ENCODE measurements at places on chromosomes 3 and 15.
A peak's percentile ranks its signal among the peaks of the same experiment; 100 is the strongest.

DNA sequence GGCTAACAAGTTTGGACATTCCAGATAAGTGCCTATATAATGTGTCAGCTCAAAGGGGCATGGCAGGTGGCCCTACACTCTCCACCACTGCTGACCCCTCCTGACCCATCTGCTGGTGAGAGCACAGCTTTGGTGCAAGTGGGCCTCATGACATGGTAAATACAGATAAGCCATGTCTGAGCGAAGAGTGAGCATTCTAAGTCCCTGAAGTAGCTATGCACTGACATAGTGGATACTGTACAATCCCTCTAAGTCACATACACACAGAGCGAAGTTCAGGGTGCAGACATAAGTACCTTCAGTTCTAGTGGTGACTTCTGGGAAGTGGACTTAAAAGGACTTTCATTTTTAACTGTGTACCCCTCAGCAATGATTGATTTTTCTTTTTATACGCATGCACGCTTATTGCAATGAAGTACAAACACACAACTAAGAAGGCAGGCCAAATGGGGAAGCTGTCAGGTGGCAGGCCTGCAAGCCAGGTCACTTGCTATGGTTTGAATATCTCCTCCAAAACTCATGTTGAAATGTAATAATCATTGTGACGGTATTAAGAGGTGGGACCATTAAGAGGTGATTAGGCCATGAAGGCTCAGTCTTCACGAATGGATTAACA, 41.5 kb downstream of the TBC1D2B start:
- no peak for DNase-seq

DNA sequence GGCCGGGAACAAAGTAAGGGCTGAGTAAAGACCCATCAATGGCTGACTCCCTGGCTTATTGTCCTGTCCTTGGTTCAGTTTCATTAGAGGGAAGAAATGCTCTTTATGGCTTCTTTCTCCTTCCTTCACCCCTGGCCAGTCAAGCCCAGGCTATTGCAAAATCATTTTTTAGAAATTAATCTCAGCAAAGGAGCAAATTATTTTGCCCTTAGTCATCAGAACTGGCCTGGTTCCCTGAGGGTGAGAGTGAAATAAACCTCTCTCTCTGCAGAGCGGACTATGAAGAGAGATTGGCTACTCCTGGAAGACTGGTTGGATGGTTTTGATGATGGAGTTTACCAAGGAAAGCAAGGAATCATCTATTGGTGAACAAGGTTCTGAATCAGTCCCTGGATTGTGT, 52.7 kb upstream of the OXTR start:
- peak; percentile 22 for DNase-seq

DNA sequence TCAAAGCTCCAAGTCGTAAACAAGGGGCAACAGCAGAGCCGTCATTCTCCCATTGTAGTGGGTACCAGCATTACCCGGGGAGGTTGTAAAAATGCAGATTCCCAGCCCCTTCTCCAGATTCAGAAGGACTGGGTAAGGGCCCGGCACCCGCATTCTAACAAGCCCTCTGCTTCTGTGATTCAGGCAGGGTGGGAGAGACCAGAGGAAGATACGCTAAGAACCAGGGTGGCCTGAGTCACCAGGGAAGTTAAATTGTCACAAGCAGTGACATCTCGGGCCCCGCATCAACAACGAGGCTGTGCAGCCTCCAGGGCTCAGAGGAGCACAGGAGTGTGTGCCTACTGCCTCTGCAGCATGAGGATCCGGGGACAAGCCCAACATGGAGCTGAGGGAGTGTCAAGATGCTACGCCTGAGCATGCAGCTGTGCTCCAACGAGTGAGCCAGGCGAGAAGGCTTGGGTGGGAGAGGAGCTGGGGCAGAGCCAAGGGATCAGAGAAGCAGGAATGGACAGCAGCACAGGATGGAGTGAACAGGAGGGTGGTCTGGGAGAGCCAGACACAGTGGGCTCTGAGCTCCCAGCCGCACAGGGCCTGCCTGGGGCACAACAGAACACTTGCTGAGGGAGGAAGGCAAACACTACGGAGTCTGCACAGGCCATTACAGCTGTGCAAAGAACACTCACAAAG, 68.5 kb downstream of the CPN2 start:
- no peak for DNase-seq

DNA sequence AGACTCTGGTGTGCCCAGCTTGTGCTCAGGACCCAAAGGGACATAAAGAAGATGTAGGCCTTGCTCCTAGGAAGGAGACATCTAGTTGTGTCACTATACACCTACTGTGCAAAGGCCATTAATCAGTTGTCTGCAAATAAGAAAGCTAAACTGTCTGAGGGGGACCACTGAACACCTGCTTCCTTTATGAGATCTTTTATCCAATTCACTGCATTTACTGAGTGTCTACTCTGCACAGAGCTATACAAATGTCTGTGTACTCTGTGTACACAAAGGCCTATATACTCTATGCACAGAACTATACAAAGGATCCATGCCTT, 124.8 kb downstream of the CTNNB1 start:
- DNase-seq = no peak

- DNase-seq = peak; percentile 47
These were observed 164.0 kb downstream of the MINAR1 start for GRCh38 chr15:79595995-79596622.

DNA sequence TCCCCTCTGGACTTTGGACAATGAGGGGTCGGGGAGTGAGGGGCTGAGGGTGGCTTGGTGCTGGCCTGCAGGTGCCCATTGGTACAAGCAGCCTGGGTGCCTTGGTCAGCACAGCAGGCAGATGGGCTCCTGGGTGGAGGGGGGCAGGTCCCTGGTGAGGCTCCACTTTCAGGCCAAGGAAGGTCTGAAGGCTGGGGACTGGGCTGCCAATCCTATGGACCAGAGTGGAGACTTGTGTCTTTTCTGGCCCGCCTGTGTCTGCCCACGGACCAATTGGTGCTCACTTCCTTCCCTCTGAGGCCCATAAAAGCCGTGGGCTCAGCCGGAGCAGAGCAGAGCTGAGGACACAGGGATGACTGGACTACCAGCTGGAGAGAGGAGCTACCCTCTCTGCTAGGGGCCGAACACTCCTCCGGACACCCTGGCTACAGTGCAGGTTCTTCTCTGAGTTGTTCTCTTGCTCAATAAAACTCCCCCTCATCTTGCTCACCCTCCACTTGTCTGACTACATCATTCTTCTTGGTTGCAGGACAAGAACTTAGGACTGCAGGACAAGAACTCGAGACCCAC, 31.9 kb upstream of the IREB2 start:
- no peak for DNase-seq

DNA sequence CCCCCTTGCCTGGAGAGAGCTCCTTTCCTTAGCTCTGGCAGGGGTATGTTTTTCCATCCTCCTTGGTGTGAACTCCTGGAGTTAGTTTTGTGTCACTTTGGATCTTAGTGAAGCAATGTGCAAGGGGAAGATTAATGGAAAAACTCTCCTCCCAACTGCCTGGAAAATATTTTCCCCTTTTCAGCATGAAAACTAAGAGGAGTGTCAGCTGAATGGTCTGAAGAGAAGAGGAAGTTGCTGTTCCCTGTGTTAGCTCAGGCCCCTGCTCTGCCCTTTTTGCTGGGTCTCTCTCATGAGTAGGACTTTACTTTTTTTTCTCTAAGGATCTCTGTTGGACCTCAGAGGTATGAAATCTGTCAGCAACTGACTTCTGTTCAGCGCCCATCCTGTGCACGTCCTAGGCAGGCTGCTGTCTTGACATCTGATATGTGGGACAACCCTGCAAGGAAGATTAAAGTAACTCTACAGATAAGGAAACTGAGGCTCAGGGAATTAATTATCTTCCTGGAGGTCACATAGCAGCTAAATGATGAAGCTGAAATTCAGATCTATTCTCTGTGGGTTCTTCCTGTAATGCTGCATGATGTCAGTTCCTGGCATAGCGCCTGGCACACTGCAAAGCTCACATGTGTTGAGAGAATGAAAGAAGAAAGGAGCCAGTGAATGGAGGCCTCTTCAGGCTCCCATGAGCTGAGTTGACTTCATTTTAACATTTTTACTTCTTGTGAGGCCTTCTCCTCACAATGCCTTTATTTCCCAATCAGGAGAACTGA, 109.7 kb upstream of the GALNT15 start:
- DNase-seq = peak; percentile 91

DNA sequence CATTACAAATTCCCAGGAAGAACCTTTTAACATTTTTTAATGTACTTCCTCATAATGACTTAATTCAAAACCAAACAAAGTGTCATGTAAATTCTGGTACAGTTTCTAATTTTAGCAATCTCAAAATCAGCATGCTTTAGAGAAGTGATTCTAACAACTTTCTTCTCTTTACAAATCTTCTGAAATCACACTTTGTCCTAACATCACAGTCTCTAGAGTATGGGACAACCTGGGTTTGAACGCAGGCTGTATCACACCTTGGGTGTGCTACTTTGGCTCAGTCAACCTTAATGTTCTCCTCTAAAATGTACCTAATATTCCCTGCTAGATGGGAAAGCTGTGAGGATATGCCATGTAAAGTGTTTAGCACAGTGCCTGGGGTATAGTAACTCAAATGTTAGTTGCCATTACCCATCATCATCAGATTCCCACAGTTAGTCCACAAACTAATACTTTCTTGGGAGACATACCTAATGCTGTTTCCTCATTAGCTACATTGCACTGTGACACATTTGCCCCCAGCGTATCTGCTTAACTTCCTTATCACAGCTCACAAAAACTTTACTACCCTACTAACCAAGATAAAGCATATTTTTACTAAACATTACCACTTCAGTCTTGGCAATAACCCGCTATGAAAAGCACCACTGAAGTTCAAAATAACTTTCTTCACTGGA, 3.1 kb downstream of the TSPAN3 start:
- no peak for DNase-seq

DNA sequence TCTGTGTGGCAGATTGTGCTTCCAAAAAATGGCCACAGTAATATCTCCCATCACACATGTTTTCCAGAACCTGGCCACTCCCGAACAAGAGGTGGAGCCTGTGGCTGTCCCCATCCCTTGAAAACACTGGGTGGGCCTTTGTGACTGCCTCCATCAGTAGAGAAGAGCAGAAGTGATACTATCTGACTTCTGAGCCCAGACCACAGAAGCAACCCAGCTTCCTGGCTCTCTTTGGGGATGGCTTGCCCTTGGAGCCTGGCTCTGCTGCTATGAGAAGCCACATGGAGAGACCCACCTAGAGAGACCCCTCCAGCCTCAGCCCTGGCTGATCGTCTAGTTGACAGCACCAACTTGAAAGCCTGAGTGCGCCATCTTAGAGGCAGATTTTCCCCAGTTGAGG, 39.8 kb upstream of the CMTM8 start:
- DNase-seq = no peak

GRCh38 chr15:89912145-89912673, 543 bp downstream of the ARPIN start:
- no peak for DNase-seq

DNA sequence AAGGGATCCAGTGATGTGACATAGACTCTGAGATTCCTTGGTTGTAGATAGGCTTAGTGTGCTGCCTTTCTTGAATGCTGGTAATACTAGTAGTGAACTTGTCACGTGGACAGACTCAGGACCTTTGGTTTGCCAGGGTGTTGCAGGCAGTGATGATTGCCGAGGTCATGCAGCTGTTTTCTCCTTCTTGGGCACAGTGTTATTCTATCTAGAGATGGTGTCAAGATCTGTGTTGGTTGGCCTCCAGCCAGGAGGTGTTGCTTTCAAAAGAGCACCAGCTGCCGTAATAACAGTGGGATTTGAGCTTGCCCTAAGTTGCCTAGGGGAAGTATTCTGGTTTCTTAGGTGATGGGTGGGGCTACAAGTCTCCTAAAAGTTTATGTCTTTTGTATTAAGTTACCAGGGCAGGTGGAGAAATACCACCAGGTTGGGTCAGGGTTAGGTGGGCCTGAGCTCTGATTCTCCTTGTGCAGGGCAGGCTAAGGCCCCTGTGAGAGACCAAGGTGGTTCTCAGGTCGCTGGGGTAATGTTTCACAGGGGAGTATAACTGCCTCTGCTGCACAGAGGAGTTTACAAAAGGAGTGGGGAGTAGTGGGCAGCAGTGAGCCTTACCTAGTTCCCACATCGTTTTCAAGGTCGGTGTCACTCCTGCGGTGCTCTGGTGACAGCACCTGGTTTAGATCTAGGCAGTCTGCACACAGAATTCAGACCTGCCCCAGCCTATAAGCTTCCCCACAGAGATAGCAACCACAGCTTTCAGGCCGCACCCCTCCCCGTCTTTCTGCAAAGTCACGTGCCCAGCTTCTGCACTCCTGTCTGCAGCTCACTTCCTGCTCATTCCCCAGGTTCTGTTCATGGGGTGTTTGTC, 350.3 kb downstream of the DOCK3 start:
- no peak for DNase-seq

DNA sequence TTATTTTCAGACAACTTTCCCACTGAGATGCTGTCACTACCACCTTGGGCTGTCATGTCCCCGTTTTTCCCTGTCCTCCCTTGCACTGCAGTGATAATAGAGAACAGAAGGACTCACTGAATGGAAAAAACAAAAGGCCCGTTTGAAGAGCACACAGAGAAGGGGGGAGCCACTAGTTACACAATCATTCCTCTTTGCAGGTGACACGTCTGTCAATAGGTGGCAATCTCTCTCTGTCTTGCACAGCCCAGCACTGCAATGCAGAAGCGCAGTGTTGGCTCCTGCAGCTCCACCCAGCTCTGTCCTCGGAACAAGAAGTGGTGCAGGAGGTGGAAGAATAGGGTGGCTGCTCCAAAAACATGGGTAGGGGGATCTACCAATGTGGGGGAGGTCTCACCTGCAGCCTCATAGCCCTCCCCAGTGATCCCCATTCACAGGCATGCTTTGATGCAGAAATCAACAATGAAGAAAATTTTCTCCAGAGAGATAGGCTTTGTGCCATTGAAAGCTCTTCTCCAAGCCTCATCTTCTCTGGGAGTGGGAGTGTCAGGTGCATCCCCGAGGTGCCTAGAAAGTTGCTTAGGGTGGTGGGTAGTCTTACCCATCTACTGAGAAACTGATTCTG, 31.8 kb downstream of the FSTL1 start:
- no peak for DNase-seq

DNA sequence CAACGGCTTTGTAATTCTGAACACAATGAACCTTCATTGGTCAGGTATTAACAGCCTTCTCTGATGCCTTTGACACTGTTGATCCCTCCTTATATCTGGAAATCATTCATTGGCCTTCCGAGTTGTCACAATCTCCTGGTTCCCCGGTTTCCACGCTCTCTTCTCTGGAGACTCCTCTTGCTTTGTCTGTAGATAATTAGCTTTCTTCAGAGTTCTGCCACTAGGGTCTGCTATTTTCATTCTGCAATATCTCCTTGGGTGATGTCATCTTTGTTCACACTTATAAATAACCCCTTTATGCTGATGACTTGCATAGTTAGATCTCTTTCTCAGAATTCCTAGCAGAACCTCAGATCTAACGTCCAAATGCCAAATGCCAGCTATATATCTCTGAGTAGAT, 583.8 kb upstream of the ZNF717 start:
- no peak for DNase-seq

DNA sequence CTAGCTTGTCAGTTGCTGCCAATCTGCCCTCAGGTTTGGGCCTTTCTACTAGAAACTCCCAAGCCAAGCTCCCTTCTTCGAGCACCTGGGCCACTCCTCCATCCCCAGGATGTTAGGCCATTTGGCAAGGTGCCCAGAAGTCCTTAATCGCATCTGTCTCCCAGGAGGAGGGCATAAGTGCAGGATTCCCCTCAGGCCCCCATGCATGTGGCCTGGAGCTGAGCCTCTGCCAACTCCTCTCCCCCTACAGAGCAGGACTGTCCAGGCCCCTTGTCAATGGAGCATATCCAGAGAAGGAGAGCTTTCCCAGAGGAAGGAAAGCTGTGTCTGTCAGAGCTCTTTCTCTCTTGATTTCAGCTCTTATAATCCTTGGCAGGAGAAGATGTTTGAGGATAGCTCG, 182.6 kb upstream of the ROPN1 start:
- DNase-seq = no peak
